ENCODE measurements at places on chromosomes 1 and 21.

DNA sequence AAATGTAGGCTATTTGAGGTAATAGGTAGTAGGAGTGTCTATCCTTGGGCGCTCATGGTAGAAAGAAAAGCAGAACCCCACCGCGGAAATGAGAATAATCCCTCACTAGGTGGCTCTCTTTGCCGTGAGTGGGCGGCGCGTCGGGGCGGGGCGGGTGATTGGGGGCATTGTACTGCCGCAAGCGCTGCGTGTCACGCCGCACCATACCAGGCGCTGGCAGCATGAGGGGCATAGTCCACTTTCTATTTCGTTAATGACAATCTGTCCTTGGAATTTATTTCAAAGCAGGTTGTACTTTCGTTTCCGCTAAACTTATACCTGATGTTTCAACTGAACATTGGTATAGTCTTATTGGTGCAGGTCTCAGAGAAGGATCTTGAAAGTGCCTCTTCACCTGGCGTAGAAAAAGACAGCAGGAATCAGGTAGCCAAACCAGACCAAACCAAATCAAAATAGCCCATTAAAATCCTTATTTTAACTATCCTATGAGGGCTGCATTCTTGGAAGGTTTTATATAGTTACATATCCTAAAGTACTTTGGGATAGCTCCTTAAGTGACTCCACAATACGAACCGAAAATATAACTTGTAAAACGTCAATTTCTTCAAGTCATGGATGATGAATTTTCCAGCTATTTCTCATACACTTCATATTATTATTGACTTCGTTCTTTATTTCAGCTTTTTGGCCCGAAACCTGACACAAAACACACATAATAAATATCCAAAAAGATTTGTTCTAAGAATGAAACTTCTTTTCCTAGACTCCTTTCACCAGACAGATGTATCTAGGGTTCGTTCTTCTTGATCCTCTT is 1.9 kb upstream of the SMG7 start:
- DNase-seq = peak; percentile 91

GRCh38 chr1:88503646-88504045 is 180.4 kb upstream of the PKN2 start:
- no peak for DNase-seq

DNA sequence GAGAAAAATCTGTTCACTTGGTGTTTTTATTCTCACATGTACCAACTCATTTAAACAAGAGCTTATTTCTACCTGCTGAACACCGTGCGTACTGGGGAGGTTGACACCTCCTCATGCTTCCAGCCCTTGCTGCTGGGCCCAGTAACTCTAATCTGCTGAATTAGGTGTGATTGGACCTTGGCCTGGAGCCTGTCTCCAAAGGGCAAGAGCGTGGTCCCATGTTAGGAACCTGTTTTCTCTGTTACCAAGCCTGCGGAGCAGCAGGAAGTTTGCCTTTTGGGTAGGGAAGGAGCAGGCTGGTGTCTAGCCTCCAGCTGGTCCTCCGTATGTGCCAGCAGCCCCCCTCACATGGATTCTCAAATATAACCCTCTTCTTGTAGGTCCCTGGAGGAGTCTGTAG is 10.9 kb upstream of the SLC27A3 start:
- no peak for DNase-seq

- DNase-seq = no peak
Measured at GRCh38 chr21:42056468-42056867, 14.6 kb upstream of the UMODL1 start.

- DNase-seq = no peak
Measured at GRCh38 chr1:37473431-37474045, 842 bp upstream of the ZC3H12A start.

- no peak for DNase-seq
Measured at GRCh38 chr1:65039066-65039465, 72.7 kb upstream of the JAK1 start.

DNA sequence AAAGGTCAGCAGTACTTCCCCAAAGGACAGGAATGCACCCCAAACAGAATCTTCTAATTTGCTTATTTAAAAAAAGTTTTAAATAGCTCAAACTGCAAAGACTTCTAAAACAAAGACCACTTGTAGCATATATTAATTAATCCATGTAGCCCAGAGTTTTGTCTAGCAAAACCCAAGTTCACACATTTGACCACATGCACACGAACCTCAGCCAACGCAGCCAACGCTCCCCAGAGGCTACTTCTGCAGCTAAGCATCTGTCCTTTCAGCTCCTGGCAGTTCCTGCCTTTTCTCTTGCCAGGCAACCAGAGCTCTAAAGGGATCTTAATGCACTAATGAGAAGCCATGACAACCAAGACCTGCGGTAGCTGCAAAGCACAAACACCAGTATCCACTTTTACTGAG is 89.6 kb downstream of the RERE start:
- no peak for DNase-seq

- DNase-seq = no peak
Measured at GRCh38 chr1:225412803-225413351, 15.0 kb downstream of the LBR start.

- no peak for DNase-seq
Measured at GRCh38 chr1:184027826-184028695, 9.5 kb downstream of the COLGALT2 start.

GRCh38 chr1:212916481-212917133 is 33.7 kb upstream of the VASH2 start:
- no peak for DNase-seq

DNA sequence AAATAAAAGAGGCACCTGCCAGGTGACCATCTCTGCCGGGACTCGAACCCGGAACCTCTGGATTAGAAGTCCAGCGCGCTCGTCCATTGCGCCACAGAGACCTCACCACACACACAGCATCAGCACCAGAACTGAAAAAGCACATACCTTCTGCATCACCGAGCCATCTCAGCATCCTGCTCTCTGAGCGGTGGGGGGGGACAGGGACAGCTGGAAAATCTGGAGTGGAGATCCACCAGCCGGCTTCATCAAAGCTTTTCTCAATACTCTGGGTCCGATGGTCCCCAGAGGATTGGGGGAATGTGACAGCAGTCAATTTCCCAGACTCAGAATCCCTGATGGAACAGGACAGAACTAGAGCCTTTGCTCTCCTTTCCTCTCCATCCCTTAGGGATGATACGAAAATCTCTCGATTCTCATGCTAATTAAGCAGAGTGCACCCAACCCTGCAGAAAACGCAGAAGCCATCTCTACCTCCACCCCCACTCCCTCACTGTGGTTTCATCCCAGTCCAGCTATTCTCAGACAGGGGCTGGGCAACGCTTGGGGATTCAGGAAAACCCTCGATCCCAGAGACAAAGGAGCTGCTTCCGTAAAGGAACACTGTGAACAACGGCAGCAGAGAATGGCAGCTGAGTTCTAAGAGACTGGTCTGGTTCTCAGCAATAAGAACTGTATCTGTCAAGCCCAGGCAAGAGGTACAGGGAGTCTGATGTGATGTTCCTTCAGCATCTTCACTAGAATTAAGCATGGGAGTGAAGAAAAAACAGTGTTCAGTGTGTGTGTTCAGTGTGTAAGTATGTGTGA is 29.6 kb upstream of the CADM3 start:
- DNase-seq = no peak

GRCh38 chr1:85681087-85681486 is 27.1 kb downstream of the ZNHIT6 start:
- no peak for DNase-seq

DNA sequence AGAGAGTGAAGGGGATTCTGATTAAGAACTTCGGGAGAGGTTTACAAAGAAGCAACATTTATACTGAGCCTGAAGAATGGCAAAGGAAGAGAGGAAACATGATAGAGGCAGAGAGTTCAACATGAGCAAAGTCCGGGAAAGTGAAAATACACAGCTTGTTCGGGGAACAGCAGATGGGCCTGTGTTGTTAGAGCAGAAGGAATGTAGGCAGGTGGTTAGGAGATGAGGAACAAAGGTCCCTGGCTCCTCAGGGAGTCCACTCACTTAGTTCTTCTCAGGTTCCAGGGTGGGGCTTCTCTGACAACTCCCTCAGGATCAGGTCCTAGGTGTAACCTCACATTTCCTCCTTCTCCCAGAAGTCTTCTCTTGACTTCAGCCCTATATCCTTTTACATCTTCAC is 5.1 kb upstream of the ZNF326 start:
- no peak for DNase-seq

DNA sequence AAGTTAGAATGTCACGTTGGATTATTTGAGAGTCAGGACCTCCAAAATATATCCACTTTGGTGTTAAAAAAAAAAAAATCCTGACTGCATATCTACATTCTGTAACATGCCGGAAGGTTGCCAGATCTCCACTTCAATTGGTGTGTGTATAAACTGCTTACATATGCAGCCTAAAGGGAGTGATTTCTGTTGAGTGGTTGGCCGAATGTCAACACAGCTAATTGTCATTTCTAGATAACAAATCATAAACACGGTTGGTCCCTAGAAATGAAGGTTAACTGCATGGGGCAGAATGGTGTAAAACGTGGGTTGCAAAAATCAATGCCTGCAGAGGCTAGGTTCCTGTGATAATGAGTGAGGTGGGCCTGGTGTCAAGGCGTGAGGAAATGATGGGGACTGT is 15.0 kb upstream of the ROR1 start:
- DNase-seq = no peak

GRCh38 chr1:79603843-79604242 is 597.3 kb upstream of the ADGRL4 start:
- no peak for DNase-seq

DNA sequence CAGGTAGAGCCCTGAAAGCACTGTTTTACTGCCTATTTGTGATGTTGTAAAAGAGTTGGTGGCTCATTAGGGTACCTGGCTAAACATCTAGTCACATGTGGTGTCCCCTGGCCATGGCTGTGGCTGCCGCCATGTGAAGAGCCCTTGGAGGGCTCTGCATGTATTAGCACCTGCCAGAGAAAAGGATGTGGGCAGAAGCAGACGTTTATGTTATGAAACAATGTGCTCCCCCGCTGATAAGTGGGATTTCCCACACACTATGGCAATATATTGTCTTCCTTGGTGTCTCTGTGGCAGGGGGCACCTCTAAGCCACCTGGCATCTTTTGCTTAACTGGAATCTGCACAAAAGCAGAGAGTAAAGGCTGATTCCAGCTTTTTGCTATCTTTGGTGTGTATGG is 9.6 kb downstream of the TENT5C start:
- no peak for DNase-seq

DNA sequence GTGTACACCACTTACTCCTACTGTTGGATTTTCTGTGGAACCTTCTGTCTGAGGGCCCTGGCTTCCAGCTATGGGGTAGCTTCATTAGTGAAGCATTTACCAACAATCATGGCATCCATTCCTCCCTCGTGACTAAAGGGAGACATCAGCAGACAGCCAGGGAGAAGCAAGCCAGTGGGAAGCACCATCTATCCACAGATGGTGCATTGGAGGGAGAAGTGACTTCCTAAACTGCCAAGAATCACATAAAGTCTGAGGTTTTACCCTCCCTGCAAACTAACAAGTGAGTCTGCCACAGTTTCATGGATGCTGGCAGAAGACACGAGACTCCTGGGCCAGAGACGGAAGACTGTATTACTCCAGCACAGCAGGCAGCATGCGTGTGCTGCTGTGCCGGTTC is 31.4 kb downstream of the UMODL1 start:
- DNase-seq = no peak

- no peak for DNase-seq
Measured at GRCh38 chr21:42176859-42177258, 42.1 kb upstream of the ABCG1 start.

- no peak for DNase-seq
Measured at GRCh38 chr1:156652131-156652991, 10.4 kb downstream of the BCAN start.

DNA sequence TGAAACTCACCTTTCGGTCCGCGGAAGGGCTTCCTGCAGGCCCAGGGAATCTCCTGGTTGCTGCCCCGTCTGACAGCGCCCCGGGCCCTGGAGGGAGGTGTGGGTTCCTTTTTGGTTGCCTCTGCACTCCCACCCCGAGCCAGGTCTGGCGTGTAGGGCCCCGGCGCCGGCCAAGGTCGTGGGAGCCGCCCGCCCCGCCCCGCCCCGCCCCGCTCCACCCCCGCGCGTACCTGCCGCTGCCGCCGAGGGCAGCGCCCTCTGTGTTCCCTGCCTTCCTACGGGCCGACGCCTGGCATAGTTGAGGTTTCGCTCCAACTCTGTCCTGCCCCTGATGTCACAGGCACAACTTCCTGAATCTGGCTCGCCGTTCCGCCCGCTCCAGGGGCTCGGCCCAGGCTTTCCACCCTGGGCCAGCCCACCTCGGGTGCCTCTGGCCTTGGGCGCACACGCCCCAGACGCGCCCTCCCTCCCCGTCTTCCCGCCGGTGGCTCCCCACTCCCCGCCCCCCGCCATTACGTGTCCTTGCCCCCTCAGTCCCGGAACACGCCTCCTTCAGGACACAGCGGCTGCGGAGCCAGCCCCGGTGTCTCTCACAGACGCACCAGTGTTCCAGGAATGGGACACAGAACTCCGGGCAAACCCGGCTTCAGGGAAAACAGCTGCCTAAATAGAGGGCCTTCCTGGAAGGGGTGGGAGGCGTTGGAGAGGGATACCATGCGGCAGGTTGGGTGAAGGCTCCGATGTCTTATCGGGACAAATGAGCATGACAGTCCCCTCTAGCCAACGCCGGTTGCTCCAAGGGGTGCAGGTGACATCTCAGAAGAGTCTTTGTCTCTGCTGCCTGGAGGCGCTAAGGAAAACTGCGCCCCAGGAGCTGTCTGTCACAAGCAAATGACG is at the start of gene KIAA0040:
Gene KIAA0040 (minus strand): TSS at position 147 of the 897 bp plus-strand sequence. CDS start 31,763 bp downstream, outside the sequence.
- DNase-seq = peak; percentile 72

- peak; percentile 58 for DNase-seq
Measured at GRCh38 chr1:223129229-223129901, 13.7 kb downstream of the TLR5 start.

DNA sequence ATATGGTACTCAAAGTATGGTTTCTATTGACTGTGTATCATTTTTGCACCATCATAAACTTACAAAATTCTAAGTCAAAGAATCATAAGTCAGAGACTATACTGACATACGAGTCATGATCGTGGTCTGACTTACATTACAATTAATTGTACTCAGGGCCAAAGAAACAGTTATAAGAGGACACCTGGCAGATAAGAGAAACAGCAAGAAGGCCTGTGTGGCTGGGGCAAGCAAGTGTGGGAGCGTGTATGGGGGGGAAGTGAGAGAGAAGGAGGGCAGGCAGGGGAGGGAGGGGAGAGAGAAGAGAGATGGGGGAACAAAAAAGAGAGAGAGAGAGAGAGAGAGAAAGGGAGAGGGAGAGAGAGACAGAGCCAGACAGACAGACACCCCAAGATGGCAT is 70.9 kb downstream of the RERE start:
- no peak for DNase-seq

- no peak for DNase-seq
Measured at GRCh38 chr1:64974288-64974825, 8.0 kb upstream of the JAK1 start.

DNA sequence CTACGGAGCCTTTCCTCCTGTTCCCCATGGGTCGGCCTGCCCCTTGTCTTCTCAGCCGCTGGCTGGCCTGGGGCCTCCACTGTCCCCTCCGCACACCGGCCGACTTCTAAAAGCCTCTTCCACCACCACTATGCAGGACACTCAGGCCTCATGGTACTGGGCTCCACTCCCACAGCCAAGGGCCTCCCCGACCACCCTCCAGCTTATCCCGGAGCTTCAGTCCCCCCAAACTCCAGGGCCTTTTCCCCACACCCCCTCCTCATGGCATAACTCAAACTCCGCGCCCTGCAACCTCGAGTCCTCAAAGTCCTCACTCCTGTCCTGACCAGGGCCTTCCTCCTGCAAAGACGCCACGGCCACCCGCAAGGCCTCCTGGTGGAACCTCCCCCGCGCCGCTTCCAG is 2.0 kb downstream of the LRRC41 start:
- DNase-seq = no peak

Data from stimulated activated CD8-positive, alpha-beta memory T cell treated with anti-CD3 and anti-CD28 coated beads, Interleukin-4, amount 100 ng/mL, for 24 hours (primary cell).